M059J (cell line): ENCODE measurements at places on chromosomes 13 and 19. TPM values are rescaled to one million over a fixed set of nuclear protein-coding genes. Genes with fewer than 3 reads are reported as not detected.

DNA sequence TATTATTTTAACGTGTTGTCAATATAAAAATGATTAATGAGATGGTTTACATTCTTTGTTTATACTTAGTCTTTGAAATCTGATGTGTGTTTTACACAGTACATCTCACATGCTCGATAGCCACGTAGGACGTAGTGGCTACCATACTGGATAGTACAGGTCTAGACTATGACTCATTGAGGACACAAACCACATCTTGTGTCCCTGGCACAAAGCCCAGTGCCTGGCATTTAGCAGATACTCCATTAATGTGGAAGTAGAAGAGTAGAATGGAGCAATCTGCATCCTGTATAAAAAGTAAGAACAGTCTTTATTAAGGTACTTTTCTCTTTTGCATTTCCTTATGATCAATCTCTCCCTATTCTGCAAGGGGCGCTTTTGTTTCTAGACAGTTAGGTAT, 49.0 kb upstream of the FRY start:
- peak; percentile 96 for DNase-seq

CCDC70 gene
- total RNA-seq = 0.34 TPM in 1 of 2 replicates, not detected in the other

DNA sequence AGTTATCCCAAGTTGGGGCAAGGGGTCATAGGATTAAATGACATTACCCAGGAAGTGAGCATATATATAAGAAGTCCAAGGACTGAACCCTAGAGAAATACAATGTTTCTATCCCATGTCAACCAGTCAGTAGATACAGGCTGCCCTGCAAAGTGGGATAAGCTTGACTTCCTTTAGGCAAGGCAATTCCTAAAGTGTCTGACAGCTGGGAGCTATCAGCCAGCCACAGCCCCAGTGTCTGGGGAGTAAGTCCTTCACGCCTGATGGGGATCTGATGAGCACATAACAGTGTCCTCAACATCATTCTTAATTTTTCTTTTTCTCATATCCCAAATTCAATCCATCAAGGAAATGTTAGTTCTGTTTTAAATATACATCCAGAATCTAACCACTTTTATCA, 54.1 kb downstream of the DNAJC15 start:
- no peak for DNase-seq

LATS2 gene
- 6.1 and 9.9 TPM in 2 replicates for total RNA-seq

GRCh38 chr19:2887391-2887914, 13.3 kb upstream of the ZNF57 start:
- peak; percentile 66 for DNase-seq

GRCh38 chr13:109904218-109904617, 117.8 kb upstream of the IRS2 start:
- peak; percentile 24 for DNase-seq

CGB1 gene
- 2.6 and 14.5 TPM in 2 replicates for total RNA-seq

GRCh38 chr19:4327252-4327876, 11.3 kb downstream of the STAP2 start:
- DNase-seq = peak; percentile 72

- DNase-seq = peak; percentile 46
These were observed 15.8 kb upstream of the ALOX5AP start for GRCh38 chr13:30719525-30719914.

DNA sequence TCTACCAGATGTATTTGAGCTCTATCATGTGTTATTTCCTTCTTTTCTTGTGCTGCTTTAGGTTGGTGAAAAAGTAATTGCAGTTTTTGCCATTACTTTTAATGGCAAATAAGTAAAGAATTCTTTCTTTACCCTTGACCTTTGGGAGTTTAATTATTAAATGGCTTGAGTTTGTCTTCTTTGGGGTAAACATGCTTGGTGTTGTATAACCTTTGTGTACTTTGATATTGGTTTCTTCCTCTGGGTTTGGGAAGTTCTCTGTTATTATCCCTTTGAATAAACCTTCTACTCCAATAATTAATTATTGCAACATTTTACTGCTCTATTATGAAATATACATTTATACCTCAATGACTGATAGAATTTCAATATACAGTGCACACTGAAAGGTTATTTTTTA, 709.4 kb downstream of the PCDH17 start:
- no peak for DNase-seq

TUBA3C gene
- total RNA-seq = 1.2 and 1.3 TPM in 2 replicates

DNA sequence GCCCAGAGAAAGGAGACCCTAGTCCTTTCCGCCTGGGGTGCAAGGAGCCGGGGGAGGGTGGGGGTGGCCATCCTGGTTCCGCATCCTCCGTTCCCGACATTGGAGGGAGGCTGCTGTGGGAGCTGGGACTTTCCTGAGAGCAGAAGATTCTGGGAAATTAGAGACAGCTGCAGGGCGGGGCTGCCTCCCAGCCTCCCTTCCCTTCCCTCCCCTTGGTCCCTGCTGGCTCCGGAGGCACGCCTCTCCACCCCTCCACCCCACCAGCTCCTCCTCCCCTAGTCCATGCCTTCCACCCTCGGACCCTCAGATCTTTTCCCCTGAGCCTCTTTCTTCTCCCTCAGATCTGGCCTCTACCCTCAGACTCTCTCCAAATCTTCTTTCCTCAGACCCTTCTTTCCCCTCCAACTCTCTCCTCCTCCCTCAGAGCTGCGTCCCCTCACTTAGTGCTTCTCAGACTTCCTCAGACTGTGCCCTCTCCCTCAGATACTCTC, 3.1 kb upstream of the BCL3 start:
- DNase-seq = peak; percentile 79

DNA sequence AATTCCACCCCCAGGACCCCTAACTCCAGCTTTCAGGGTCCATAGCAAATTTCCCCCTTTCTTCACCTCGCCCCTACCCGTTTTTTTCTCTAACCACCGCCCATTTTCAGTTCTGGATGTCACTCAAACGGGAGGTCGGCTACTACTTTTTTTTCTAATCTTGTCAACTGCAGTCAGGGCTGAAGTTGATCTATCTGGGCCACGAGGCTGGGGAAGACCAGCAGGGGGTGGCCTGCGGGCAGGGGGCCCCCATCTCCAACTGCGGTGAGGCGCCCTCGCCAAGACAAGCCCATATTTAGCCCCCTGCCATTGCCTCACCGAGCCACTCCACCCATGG, 748 bp downstream of the LHFPL6 start:
- no peak for DNase-seq

DNA sequence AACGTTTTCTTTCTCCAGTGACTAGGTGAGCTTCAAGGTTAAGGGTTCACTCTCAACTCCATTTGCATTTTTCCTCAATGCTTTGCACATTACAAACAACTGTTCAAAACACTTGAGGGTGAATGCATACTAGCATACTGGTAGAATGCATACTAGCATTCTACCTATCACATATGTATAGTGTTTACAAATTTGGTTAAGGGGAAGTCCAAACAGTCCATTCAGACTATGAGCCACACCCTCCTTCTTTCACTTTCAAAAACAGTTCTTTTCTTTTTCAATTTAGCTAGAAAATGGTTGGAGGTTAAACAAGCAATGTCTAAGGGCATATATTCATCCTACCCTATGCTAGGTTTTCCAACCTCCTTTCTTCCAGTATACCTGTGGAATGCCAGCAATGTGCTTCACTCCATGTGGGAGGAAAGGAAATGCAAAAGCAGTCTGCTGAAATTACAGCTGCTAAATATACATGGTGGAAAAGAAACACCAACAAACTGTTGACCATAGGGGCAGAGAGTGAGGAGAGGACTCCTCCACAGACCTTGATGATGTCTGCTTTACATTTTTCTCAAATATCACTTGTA, 102.6 kb downstream of the DOCK9 start:
- no peak for DNase-seq

- DNase-seq = no peak
These were observed 918.6 kb downstream of the UQCRFS1 start for GRCh38 chr19:28294395-28294794.

USHBP1 gene
- not detected in 2 replicates for total RNA-seq

MCEMP1 gene
- total RNA-seq = not detected in 2 replicates

DNA sequence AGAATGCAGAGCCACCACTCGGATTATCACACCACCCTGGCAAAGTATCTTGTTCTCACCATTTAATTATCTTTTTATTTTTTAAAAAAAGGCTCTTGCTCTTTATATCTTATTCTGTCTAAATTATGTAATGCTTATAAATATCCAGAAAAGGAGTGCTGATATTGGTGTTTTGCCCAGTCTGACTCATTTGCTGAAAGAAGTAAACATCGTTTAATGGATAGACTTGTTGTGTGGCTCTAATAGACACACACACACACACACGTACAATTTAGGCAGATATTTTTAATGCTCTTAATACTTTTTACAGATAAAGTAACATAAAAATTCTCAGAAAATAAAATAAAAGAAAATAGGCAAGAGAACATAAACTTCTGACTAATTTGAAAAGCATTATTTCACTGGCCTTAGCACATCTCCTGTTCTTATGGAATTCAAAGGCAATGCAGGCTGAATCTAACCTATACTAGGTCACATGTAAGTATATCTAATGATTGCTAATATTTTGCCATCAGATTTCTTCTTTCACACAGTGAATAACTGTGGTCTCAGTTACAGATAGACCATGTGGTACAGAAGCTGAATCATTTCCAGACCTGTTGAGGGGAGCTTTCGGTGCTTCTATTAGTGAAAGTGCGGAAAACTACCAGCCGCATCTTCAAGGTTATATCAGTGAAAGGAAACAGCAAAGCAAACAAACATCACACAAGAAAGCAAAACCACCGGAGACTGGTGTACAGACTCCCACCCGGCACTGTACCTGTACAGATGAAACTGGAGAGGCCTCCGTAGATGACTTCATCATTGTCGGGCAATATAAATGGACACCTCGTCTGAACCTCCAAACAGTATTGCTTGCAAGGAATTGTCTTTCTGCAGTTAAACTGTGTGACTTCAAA, 642.1 kb upstream of the ARGLU1 start:
- no peak for DNase-seq

GRCh38 chr13:90070362-90070761, 1277.1 kb upstream of the MIR17HG start:
- no peak for DNase-seq

CEACAM21 gene
- total RNA-seq = not detected in 2 replicates

- DNase-seq = no peak
These were observed 506 bp downstream of the OR7E24 start for GRCh38 chr19:9251236-9251635.

DNA sequence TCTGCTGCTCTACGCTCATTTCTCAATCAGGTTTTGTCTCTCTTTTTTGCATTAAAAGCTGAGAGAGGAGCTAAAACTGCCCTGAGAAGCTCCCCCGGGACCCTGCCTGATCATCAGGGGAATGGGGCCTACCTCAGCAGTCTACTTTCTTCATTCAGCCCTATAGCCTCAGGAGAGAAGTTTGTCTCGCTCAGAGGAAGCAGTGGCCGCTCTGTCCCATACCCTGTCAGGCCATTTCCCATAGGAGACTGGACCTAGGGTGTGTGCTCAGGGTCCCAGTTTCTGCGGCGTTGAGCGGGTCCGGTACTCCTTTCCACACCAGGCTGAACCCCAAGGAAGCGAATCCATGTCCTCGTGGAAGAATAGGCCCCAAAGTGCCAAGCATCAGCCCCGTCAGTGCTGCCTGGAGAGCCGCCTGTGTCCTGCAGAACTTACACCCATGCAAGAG, 21.7 kb downstream of the UBE2L5 start:
- DNase-seq = no peak

- peak; percentile 44 for DNase-seq
These were observed 10.8 kb downstream of the F2RL3 start for GRCh38 chr19:16899566-16900075.

DNA sequence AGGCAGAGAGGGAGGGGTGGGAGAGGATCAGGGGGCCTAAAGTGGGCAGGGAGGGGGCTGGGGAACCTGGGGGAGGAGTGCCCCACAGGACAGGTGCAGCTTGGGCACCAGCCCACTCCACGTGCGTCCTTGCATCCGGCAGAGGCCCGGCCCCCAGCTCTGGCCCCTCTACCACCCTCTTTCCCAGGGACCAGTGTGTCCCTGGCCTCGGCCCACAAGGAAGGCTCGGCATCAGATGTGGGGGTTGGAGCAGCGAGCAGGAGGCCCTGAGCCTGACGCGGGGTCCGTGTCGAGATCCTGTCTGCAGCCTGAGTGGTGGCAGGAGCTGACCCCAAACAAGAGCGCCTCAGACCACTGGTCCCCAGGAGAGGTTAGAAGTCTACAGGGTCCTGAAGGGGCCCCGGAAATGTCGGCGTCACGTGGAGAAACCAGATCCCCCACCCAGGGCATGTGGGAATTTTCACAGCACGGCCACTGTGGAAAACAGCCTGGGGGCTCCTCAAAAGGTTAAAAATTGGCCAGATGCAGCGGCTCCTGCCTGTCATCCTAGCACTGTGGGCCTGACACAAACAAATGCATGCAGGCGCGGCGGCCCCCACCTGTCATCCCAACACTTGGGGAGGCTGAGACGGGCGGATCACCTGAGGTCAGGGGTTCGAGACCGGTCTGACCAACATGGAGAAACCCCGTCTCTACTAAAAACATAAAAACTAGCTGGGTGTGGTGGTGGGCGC, 21.5 kb downstream of the SHC2 start:
- DNase-seq = no peak

GRCh38 chr19:9968820-9969687, 32.7 kb upstream of the OLFM2 start:
- DNase-seq = no peak

DNA sequence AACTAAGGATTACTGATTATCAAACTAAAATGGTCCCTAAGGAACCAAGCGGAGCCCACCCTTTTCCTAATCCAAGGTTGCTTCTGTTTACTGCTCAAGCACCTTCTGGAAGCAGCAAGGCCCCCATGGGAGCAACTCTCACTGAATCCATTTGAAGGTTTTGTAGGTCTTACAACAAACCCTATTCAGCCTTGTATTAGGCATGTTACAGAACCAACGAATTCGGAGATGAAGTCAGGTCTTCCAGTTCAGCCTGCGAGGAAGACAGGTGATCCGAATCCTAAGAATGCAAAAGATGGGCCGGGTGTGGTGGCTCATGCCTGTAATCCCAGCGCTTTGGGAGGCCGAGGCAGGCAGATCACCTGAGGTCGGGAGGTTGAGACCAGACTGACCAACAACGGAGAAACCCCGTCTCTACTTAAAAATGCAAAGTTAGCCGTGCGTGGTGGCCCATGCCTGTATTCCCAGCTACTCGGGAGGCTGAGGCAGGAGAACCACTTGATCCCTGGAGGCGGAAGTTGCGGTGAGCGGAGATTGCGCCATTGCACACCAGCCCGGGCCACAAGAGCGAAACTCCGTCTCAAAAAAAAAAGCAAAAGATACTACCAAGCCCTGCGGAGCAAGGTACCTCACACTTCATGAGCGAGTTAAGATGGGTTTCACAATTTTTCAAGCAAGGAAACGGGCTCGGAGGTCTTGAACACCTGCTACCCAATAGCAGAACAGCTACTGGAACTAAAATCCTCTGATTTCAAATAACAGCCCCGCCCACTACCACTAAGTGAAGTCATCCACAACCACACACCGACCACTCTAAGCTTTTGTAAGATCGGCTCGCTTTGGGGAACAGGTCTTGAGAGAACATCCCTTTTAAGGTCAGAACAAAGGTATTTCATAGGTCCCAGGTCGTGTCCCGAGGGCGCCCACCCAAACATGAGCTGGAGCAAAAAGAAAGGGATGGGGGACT, 609 bp downstream of the ZAR1L start:
- peak; percentile 57 for DNase-seq

DNA sequence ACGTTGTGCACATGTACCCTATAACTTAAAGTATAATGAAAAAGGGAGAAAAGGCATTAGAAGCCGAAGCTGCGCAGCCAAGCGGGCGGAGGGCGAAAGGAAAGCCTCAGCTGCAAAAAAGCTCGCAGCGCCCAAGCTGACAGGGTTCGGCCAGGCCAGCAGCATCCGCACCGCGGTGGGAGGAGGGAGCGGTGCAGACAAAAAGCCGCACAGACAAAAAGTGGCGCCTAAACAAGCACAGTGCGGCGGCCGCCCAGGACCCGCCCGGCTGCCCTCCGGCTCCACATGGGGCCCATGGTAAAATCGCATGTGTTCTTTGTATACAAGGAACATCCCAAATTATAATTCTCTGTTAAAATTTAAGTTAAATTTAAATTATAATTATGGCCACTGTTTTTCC, 42.4 kb downstream of the PSG3 start:
- no peak for DNase-seq
